Hematopoietic multipotent progenitor cell treated with erythropoietin and hydrocortisone succinate and interleukin-3 and kit ligand, for 17 days (in vitro differentiated cells): ENCODE measurements at places on chromosomes 6 and 20.

GRCh38 chr6:155434096-155434495 lies 21.5 kb downstream of the NOX3 start:
- no peak for DNase-seq

GRCh38 chr20:51547951-51548350 lies 5.4 kb upstream of the NFATC2 start:
- DNase-seq, result no peak

DNA sequence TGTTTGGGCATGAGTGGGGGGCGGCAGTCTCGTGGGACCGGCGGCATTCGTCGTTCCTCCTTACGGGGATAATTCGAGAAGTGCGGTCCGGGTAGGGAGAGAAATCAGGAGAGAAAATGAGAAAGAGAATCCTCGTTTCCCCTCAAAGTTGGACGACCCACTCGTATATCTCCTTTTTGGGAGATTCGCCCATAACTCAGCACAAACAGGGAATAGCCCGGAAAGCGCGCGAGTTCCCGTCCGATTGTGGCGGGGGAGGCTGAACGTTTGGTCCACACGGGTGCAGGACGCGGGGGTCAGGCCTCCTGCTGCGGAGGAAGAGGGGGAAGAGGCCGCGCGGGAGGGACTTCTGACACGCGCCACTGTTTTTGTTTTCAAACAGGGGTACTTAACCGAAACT lies 42.4 kb downstream of the POPDC3 start:
- DNase-seq, result no peak

DNA sequence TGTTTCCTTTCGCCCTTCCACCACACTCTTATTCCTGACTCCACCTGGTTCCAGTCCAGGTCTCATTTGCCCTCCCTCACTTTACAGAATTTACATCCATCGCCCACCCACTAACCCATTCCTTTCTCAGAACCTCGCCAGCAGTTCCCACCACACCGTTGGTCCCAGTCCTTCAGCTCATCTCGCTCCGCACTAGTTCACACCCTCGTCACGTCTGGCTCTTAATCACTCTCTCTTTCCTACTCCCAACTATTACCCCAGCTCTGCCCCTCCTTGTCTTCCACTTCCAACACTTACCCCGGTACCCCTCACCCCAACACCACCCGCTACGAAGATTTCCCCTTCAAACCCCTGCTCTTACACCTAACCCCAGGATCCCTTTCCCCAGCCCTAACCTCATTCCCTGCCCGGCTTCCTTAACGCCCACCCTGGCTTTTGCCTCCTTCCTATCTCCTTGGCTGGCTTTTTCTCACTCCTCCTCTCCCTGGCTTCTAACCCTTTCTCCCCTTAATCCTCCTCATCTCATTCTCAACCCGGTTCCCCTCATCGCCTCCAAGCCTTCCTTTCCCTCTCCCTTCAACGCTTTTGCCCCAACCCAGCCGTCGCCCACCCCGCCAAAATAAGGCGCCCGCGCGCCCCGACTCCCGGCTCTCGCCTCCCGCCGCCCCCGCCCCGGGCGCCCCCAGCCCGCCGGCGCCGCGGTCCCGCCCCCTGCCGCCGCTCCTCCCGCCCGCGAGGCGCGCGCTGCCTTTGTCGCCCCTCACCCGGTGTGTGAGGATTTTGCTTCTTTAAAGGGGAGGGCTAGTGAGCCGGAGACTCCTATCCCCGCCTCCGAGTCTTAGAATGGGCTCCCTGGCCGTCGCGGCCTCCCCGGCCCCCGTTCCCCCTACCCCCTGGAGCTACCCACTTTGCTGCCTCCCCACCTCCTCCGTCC lies 542 bp downstream of the USP49 start:
- no peak for DNase-seq

GRCh38 chr6:37109714-37110499 lies 60.0 kb upstream of the PIM1 start:
- DNase-seq, result peak; percentile 97
